Anterior cingulate cortex (tissue), 58 donors: ENCODE measurements at places on chromosomes 5 and 9.

DNA sequence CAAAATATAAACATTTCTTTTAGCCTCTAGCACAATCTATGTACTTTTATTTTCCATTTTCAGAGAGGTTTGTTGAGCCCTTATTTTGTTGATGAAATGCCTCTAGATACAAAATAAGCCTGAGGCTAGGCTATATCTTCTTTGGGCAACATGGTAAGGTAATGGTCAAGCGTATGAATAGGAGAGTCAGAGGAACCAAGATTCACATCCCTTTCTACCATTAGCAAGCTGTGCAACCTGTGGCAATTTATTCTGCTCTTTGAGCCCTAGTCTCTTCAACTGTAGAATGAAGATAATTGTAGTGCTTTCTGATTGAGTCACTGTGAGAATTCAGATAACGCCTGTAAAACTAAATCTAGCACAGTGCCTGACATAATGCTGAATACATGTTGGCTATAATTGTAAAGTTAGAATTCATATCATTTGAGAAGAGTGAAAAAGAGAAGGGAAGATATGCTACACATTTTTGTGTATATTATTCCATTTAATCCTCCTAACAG lies 412.5 kb downstream of the CCDC171 start:
- DNase-seq: no peak

- peak; percentile 5 for DNase-seq
Observed at GRCh38 chr9:101119206-101119819, 90.8 kb downstream of the PLPPR1 start.

DNA sequence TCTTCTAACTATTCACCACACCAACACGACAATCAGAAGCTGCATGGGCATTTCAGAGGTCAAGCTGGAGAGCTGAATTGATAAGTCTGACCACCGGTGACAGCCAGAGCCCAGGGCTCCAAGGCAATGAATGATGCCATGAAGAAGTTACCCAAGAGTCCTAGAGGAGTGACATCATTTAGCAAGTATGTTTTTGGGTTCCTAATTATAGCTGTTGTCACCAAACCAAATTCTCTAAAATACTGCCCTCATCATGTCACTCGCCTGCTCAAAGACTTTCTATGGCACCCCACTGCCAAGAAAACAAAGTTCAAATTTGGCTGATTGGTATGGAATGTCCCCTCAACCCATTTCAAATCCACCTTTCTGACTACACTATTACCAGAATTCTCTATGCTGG lies 235.1 kb downstream of the SPOCK1 start:
- DNase-seq: no peak

DNA sequence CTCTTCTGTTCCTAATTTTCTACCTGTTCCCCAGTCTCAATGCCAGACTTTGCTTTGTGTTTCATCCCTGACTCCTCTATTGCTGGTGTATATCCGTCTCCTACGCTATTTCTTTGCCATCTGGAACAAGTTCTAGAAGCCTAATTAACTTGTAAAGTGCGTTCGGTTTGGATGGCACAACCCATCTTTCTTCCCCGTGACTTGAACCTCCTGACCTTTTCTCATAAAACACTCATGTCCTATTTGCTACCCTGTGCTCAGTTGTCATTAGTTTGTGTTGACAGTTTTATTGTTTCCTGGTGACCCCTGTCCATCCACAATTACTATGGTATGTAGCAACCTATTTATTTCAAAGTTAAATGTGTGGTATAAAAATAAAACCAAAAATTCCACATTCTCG lies 323.5 kb downstream of the TLE4 start:
- DNase-seq: no peak

DNA sequence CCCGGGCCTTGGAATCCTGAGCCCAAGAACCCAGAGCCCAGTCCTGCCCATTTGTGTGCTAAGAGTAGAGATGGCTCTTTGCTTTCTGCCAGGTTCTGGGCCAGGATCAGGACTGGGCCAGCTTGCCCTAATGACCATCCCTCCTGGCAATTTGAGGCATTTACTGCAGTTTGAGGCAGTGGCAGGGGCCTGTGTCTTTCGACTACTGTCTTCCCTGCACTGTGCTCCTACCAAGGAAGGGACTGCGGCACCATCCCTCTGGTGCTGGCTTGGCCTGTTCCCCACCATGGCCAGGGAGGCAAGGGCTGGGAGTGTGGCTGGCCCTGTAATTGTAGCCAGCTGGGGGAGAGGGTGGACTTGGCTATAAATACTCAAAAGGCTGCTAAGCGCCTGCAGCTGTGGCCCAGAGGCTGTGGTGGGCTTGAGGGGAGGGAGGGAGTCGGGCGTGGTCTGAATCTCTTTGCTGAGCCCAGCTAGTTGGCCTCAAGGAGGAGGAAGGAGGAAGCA lies 4.6 kb downstream of the ENHO start:
- DNase-seq: no peak

GRCh38 chr9:132948482-132949050 lies 4.2 kb upstream of the TSC1 start:
- DNase-seq: no peak

DNA sequence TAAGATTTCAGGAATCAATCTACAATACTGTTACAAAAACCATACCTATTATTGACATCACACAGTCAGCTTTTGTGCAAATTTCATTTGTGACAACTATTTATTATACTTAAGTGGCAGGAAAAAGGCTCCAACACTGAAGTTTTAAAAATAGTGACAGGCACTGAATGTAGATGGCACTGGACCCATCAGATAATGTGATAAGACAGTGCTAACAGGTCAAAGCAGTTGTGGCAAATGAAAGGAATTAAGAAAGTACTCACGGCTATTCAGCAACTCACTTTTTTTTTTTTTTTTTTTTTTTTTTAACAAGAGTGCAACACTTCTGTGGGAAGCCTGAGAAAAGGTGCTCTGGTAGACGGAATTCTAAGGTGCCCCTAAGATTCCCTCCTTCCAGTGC lies 115.0 kb upstream of the MEF2C start:
- no peak for DNase-seq

- DNase-seq: no peak
Observed at GRCh38 chr5:84362061-84362720, 22.5 kb downstream of the EDIL3 start.

DNA sequence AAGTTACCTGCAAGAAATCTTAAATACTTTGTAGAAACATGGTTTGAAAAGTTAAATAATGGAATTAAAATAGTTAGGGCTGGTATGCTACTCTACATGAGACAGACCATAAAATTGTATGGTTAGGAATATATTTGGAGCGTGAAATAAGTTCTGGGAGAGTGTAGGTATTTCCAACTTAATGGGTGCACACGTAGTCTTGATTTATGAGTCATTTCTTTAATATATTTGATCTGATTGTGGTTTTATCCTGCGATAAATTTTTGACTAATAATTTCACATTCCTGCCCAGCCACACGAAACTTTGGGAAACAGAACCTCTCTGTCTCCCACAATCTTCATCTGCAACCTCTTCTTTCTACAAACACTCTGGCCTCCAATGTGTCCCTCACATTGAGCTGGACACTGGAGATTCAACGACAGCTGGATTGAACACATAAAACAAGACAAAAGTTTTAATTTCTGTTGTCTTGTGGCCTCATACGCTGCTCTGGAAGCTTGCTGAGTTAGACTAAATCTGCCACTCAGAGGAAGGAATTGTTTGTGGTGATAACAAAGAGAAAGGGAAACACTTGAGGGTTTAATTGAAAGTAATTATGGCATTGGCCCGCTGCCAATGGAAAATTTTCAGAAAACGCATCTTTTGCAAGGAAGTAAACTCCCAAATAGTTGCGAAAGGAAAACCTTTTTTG lies 201.8 kb upstream of the ZNF608 start:
- DNase-seq: no peak

DNA sequence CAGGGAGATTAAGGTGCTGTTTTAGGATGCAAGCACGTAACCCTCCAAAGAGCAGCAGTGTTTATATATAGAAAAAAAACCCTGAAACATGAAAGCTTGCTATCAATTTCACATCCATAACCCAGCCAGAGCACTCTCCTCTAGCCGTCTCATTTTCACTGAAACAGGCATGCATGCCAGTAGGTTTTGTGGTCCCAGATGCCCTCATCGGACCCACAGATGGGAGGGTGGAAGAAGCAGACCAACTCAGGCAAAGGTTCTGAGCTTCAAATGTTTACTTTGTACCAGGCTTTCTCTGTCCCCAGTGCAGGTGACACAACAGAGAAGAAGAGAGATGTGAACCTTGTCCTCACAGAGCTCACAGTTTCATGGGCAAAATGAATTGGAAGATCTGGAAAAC lies 127.4 kb upstream of the ATP10B start:
- no peak for DNase-seq

DNA sequence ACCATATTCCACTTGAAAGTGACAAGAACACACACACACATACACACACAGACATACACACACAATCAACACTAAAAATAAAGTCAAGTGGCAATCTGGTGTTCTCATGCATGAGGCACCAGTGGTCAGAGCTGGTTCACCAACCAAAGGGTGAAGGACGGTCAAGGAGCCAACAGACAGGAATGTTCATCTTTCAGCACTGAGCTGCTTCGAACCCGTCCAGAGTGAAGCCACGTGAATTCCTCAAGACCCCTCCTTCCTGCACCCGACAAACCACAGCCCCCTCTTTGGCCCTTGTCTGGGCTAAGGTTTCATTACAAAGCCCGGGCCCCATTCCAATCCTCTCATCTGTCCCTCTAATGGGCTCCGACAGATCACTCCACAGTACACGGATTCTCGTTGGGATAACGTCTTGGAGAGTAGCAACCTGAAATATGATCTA lies 84.5 kb upstream of the SMIM23 start:
- DNase-seq: no peak

GRCh38 chr5:31193116-31193515 lies 370 bp upstream of the CDH6 start:
- no peak for DNase-seq

DNA sequence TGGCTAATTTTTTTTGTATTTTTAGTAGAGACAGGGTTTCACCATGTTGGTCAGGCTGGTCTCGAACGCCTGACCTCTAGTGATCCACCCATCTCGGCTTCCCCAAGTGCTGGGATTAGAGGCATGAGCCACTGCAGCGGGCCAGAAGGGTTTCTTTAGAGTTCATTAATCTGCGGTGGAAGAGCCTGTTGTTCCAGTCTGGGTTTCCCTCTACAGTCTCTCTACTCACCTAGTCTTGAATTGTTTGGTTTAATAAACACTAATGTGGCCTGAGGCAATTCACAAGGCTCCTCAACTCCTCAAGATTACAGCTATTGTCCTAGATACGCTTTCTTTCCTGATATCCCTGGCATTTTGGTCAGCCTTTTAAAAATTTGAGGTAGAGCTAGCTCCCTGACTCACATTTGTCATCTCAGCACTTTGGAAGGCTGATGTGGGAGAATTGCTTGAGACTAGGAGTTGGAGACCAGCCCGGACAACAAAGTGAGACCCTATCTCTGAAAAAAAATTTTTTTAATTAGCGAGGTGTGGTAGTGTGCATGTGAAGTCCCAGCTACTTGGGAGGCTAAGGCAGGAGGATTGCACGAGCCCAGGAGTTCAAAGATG lies 4.6 kb upstream of the SAR1B start:
- DNase-seq: no peak

GRCh38 chr9:35658968-35659220 lies 802 bp downstream of the CCDC107 start:
- no peak for DNase-seq

DNA sequence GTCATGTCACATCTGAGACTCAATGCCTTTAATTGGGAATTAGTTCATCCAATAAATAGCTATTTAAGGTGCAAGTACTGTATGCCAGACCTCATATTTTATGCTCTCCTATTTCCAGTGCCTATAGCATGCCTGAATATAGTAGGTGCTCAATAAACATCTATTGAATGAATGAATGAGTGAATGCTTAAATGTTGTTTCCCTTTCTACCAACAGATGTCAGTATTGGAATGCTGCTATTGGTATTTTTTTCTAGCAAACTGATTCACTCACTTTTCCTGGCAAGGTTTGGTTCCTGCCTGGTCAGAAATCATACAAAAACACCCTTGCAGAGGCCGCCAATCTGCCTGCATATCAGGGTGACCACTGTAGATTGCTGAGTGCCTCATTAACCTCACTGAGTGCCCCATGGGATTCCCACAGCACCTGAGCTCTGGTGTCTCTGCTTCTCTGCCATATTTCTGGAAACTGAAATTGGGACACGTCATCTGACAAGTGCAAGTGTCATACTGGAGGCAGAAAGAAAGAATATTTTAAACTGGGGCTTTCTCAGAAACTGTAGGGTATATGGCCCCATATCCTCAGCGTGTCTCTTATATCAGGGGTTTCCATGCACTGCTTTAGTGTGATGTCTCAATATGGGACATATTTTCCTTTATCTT lies 359.7 kb downstream of the TRIM32 start:
- no peak for DNase-seq

DNA sequence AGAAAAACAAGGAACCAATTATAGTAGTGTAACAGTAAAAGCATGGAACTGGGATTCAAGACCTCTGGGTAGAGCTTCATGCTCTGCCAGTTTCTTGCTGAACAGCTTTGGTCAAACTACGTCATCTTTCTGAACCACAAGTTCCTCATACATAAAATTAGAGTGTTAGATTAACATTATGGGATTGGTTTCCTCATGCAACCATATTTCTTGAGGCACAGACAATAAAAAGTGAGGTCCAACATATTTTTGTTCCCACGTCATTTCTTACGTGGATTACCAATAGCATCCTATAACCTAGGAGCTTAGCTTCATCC lies 354.8 kb downstream of the TMEM232 start:
- no peak for DNase-seq

- no peak for DNase-seq
Observed at GRCh38 chr5:38827525-38827924, 18.3 kb upstream of the OSMR start.

DNA sequence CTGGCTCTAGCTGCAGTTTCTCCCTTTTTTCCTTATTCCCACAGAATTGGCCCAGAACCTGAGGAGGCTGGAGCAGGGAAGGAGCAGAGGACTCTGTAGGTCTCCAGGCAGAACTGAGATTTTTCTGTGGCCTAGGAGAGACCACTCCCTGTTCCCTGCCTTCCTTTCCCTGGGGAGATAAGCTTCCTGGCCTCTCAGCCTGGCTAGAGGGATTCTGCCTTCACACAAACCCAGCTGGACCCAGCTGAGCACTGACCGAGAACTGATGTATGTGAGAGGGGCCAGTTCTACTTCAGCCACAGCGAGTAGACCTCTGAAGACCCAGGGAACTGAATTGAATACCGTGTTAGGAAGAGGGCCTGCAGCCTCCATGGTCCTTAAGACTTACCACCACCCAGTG lies 48.0 kb downstream of the RUSC2 start:
- no peak for DNase-seq

DNA sequence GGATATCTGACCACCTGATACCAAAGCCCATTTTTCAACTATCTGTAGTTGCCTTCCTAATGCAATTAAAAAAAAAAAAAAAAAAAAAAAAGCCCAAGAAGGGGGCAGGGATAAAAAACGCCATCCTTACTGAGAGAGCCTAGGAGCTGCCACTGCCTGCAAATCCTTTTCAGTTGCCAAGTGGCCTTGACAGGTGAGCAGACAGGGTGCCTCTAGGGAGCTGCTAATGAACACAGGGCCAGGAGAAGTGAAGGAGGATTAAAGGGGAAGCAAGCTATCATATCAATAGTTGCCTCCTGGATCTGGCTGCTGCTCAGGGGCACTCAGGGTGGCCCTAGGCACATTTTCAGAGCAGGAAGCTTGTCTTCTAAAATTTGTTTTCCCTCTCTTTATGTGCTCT lies 547.4 kb downstream of the TLE1 start:
- DNase-seq: no peak

- no peak for DNase-seq
Observed at GRCh38 chr5:86675311-86675710, 57.6 kb downstream of the COX7C start.
